Cardiac muscle cell (in vitro differentiated cells and primary cell): ENCODE measurements at places on chromosomes 5 and 9. TPM values are rescaled to one million over a fixed set of nuclear protein-coding genes. Genes with fewer than 3 reads are reported as not detected.

- no peak for DNase-seq
Measured at GRCh38 chr5:132487841-132488555, 2.6 kb downstream of the IRF1 start.

GRCh38 chr9:116420993-116421538 lies 266.0 kb upstream of the TRIM32 start:
- DNase-seq = peak; percentile 41

DNA sequence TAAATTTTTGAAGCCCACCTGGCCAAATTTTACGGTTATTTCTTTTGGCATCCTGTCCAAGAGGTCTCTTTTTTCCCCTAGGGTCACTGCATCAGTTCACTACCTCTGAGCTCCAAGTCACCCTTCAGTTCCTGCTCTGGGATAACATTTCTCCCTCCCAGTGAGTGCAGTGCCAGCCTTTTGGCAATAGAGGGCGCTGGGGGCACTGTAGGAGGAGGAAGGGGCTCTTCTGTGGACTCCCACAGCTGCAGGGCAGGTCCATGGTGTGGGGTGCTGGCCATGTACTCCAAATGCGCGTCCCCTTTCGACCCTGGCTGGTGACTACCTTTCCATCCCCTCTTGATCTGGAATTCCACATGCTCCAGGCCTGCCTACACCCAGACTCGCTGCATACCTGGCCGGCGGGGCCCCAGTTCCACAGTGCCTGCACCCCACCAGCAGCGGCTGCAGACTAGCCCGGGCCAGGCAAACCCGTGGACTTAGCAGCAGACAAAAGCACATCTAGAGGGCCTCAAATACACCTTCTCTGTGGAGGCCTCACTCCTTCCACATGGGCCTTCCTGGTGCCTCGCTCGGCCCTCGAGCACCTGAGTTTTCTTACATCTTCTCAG lies 20.3 kb upstream of the NINJ1 start:
- peak; percentile 74 for DNase-seq

DNA sequence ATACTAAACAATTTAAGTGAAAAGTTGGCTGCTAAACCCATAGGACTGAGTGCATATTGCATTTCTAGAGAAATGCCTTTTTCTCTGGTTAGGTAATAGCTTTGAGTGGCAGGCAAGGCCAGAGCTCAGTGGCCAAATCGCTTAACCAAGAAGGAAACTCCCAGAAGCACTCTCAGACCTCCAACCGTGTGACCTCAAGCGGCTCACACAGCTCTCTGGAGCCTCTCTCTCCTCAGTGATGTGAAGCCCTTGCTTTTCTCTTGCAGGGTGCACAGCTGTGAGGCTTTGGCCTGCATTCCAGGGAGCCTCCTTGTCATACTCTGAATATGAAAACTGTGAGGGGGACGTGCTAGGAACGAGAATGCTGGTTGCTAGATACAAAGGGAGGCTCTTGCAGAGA lies 106.7 kb downstream of the INSYN2B start:
- peak; percentile 93 for DNase-seq

- peak; percentile 70 for DNase-seq
Measured at GRCh38 chr9:95497772-95498171, 19.0 kb downstream of the PTCH1 start.

DNA sequence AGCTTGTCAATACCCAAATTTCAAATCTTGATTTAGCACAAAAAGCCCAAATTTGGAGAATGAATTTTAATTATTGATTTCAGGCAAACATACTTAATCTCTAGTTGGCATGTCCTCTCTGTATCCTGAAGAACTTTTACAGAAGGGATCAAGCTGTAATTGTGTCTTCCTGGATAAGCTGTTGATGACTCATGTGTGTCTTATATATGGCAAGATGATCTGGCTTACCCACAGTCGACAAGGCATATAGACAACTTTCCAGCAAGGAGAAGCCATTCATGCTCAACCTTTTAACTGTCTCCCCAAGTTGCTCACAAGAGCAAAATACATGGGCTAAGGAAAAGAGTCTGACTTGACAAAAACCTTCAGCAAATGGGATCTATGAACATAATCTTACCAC lies 112.5 kb upstream of the SLCO6A1 start:
- DNase-seq = no peak

DNA sequence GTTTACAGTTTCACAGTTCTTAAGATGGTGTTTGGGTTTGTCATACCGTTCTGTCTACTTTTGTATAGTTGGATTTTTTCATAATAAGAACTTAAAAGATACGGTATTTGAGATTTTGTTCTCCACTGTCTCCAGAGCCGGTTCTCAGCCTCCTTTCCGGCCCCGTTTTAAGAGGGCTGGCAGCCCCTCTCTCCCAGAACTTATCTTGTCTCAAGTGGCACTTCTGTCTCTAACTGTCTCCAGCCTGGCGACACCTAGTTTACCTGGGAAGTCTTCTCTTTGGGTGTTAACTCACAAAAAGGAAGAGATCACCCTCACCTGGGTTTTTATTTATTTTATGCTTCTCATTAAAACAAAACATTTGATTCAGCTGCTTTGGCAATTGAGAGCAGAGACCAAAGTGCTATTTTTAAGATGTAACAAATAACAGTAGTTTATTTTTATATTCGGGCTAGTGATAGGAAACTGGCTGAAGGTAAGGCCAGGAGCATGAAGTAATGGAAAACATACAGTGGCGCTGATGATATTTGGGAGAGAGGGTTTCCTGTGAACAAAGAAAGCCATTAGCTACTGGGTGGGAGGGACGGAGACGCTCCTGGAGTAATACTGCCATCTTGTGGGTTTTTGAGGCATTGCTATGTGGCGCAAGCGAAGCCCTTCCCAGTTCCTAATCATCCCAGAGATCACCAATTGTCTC lies 48.3 kb downstream of the ACER2 start:
- peak; percentile 86 for DNase-seq

- no peak for DNase-seq
Measured at GRCh38 chr5:87944553-87945285, 323.9 kb downstream of the TMEM161B start.

GRCh38 chr5:129460936-129461710 lies 1.0 kb downstream of the ADAMTS19 start:
- DNase-seq = peak; percentile 36

DNA sequence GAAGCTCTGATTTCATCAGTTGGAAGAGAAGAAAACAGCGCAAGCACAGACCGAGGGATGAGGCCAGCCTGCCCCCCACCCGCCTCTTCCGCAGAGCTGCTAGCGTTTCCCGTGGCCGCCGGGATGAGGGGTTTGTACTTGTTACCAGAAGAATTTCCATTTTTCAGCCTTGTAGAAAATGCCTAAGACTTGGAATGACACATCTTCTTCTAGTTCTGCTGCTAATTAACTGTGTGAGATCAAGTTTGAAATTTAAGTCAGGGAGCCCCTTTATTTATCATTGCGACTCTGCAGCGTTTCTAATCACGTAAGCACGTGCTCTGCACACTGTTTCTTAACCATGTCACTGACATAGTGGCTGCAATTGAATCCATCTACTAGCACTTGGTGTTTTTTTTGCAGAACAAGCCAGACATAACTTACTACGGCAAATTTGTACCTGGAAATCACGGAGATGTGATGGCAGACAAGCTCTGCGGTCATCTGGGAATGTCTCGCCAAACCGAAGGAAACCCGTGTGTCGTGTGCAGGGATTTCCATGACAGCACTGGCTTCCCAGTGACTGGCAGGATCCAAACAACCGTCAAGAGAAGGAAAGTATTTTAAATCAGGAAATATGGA lies 41.8 kb upstream of the ROR2 start:
- DNase-seq = no peak

DNA sequence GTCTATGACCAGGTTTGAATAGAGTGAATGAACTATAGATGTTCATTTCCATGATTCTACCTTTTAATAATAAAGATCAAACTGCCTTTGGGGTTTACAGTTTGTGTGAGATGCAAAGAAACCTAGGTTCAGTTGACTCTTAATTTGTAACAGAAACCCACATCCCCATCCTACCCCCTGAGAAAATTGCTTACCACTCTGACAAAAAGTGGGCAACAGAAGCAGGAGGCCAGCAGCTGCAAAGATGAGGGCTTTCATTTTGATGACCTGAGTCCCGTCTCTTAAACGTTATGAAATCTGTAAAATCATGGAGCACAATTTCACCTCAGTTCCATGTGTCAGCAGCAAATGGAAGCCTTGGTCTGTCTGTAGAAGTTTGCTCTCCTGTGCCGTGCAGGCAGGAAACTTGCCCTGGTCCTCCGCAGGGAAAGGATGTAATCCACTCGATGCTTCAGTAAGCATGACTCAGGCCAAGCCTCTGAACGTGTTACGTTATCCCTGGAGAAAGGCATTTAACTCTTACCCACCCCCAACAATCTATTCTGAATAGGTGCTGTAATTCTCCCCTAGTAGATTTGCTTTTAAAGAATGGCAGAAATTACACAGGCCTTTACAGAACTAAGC lies at the start of gene F2RL2:
TSS of gene F2RL2 (minus strand) at position 431 of the 624 bp plus-strand sequence. CDS start at position 258, 173 bp downstream.
- peak; percentile 80 for DNase-seq

GRCh38 chr5:36373527-36374086 lies 71.9 kb upstream of the RANBP3L start:
- no peak for DNase-seq

DNA sequence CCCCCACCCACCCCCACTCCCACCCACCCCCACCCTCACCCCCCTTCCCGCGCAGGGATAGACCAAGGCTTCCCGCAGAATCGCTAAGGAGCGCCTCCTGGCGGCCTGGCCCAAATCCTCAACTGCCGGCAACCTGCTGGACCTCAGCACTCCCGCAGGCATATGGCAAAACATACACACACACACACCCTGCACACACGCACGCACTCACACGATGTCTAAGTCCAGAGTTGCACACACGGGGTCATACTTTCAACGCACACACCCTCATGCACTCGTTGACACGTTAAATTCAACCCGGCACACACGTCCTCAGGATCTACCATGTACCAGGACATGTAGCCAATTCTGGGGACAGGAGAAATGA lies 1.7 kb downstream of the CPLX2 start:
- DNase-seq = peak; percentile 10

GRCh38 chr5:42309865-42310264 lies 113.4 kb upstream of the GHR start:
- DNase-seq = no peak

- DNase-seq = no peak
Measured at GRCh38 chr5:107661038-107661649, 9.6 kb downstream of the EFNA5 start.

- peak; percentile 33 for DNase-seq
Measured at GRCh38 chr5:149038336-149039080, 24.4 kb downstream of the SH3TC2 start.

DNA sequence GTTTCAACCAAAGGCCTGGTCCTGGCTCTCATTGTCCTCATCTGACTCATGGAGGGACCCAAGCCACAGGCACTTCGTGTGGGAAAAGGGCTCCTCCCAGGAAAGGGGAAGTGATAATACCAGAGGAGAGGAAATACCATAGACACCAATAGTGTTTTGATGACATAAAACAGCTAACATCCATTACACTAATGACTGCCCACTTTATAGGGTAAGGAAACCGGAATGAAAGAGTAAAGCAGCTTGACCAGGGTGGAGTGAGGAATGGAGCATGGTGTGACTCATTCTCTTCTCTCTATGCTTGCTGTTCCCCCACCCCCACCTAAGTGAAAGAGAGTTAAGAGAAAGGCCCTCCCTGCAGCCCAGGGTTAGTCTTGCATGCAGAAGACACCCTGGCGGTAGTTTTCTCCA lies 67.4 kb upstream of the HRH2 start:
- no peak for DNase-seq

Gene LCN6
- not detected in 2 replicates for total RNA-seq

Gene TARS1
- total RNA-seq = 75.2 and 80.8 TPM in 2 replicates

Gene PCDHGA11
- 3.6 and 5.0 TPM in 2 replicates for total RNA-seq

Gene TXNDC8
- not detected in 2 replicates for total RNA-seq

Gene ACOT12
- total RNA-seq = not detected in 2 replicates

Gene GARIN3
- not detected in 2 replicates for total RNA-seq

Gene UGT3A2
- total RNA-seq = 2.8 and 4.4 TPM in 2 replicates

Gene NTMT1
- 35.2 and 36.1 TPM in 2 replicates for total RNA-seq

Gene NR5A1
- total RNA-seq = 0.12 TPM in 1 of 2 replicates, not detected in the other

Gene DDX4
- not detected in 2 replicates for total RNA-seq

Gene PCDHB5
- total RNA-seq = 27.5 and 72.8 TPM in 2 replicates

Gene CSF1R
- total RNA-seq = 0.04 TPM in 1 of 2 replicates, not detected in the other

Gene PDCD1LG2
- not detected in 2 replicates for total RNA-seq
